ENCODE measurements at places on chromosomes 2 and 18.
A peak's percentile ranks its signal among the peaks of the same experiment; 100 is the strongest.

- no peak for DNase-seq
Observed at GRCh38 chr2:149527998-149528755, 59.4 kb downstream of the MMADHC start.

DNA sequence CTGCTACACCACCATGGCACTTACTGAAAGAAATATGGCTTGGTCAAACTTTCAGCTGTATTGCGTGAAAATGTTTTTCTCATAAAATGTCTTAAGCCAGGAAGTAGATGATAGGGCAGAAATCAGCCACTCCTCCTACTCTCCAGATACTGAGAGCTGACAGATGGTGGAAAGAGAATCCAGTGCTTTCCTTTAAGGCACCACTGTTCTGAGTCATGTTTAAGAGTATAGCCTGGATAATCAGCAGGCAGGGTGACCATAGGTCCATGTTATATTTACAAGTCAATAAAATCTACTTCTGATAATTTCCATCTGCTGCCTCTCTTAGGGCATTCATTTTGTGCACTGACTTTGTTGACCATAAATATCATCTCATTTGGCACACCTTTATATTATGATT, 21.9 kb downstream of the ARPC2 start:
- no peak for DNase-seq

DNA sequence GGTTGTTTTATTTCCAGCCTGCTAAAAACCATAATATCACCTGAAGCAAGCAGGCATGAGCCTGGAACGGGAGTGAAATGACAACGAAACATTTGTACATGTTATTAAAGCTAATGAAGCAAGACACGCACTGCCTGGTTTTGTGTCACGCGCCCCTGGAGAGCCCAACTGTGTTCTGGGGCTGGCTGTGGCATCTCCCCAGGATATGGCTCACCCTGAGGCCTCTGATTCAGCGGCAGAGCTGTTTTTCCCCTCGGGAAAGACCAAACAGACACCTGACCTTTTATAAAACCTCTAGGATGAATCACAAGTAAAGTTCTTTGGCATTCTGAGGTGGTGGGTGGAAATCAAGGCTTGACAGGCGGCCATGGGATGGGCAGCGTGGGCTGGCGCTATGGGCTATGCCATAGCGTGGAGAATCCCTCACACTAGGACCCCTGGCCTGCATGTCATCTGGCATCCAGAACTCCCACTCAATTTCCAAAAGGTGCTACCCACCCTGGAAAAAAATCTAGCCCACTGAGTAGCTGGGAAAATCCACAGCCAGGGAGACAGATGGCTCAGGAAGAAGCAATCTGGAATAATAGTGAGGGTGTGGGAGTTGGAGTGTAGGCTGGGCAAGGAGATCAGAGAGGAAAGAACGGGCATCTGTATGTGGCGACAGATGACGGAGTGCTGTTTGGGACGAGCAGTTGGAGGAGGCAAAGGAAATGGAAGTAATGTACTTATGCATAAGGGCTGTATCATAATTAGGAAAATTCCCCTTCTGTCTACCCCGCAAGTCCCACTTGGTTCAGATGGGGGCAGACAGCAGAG, 262.0 kb downstream of the AFF3 start:
- DNase-seq, result no peak

- DNase-seq, result no peak
Observed at GRCh38 chr2:134433469-134433868, 179.6 kb downstream of the MGAT5 start.

- no peak for DNase-seq
Observed at GRCh38 chr2:238496756-238497609, 70.3 kb downstream of the ASB1 start.

- DNase-seq, result no peak
Observed at GRCh38 chr2:149597668-149598326, 10.2 kb upstream of the MMADHC start.

- no peak for DNase-seq
Observed at GRCh38 chr2:191184457-191184856, 33.7 kb upstream of the STAT4 start.

GRCh38 chr2:46194856-46195255, 102.4 kb upstream of the EPAS1 start:
- DNase-seq, result no peak

GRCh38 chr18:78497641-78498040, 482.0 kb upstream of the SALL3 start:
- DNase-seq, result no peak

- no peak for DNase-seq
Observed at GRCh38 chr18:68509902-68510301, 205.0 kb downstream of the TMX3 start.

- no peak for DNase-seq
Observed at GRCh38 chr18:56473400-56474024, 164.9 kb downstream of the TXNL1 start.

- no peak for DNase-seq
Observed at GRCh38 chr2:233074106-233074505, 14.0 kb downstream of the INPP5D start.

DNA sequence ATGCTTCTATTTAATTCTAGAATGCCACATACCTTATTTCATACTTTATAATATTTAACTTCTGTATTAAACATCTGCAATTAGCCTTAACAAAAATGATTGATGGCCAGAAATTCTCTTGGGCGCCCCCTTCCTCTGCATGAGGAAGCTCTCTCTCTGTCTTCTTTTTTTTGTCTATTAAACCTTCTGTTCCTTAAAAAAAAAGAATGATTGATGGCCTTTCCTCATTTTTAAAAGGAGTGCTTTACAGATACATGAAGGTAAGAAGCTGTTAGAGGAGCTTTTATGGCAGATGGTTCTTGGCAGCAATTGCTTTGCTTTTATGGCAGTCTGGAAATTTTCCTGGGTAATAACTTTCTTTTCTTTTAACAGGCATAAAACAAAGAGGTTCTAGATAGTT, 526.9 kb downstream of the SLC4A3 start:
- DNase-seq, result no peak

DNA sequence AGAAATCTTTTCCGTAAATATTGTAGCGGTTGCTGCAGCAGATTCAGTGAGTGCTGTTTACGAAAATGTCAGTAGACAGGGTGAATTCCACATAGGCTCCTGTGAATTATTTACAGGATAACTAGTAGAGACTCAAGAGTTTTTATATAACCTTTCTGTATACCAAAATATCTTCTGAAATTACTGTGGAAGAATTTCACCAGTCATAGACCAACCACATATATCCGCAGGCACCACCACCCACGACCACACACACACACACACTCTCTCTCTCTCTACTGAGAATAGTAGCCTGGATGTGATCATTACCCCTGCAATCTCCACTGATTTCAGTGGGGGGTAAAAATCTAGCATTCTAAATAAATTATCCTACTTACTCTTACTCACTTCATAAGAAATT, 341.8 kb downstream of the RBM43 start:
- no peak for DNase-seq

DNA sequence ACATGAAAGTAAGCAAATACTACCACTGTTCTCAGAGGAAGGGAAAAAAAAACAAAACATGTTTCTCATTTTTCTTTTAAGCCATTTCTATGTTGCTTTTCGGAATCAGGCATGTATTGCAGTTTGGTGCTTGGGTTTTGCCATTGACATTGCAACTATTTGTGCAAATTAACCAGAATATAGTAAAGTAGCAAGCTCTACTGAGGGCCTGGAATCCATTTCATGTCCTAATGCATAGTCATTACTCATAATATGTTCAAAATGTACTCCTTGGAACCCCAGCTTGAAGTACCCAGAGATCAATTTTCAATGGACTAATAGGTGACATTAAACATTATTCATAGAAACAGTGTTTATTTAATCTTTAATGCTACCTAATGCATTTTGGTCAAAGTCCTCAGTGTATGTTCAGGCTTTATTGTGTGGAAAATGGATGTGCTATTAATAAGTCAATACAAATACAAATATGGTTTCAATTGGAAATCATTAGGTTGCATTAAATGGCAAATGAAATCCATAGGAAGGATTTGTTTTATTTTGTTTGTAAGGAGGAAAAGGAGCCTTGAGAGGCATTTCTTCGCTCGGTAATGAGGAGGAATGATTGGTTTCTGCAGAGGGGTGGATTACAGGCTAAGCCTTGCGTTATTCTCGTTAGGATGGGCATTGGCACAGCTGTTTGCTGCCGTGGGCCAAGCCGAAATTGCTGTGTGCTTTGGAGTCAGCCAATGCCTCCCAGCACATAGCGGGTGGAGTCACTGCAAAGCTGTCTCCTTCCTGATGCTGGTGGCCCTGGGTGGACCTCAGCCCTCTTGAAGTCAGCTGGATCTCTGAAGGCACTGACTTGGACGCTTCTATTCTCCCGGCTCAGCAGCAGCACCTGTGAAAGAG, 56.4 kb downstream of the MYCN start:
- DNase-seq, result no peak

GRCh38 chr2:126864861-126865260, 33.8 kb upstream of the TEX51 start:
- DNase-seq, result no peak

DNA sequence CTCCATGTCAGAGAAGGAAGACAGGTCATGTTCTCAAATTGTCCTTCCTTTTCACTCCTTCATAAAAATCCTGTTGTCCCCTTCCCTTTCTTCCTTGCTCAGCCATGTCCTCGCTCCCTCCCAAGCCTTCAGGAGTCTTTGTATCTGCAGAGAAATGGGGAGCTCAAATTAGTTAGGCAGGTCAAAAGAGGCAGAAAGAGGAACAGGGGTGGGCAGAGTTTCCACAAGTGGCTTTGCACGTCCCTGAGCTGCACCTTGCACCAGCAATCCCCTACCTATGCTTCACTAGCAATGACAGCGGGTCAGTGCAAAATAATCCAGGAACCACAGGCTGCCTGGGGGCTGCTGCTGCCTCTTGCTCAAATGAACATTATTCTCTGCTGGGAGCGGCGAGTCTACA, 152.1 kb upstream of the ITGA6 start:
- DNase-seq, result no peak

GRCh38 chr2:218384975-218385374, 2.9 kb downstream of the SLC11A1 start:
- DNase-seq, result peak; percentile 46

DNA sequence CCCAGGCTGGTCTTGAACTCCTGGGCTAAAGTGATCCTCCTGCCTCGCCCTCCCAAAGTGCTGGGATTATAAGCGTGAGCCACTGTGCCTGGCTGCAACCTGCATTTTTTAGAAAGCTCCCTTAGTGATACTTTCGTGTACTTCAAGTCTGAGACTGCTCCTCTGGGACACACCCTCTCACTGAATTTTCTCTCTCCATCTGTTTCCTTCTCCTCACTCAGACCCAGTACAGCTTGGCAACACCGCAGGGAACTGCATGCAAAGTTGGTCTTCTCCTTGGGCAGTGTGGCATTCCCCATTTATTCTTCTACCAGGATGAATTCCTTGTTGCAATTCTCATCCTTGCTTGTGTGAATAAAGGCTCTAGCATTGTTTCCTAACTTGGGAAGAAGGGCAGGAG, 175.9 kb downstream of the LPIN1 start:
- DNase-seq, result no peak

- DNase-seq, result no peak
Observed at GRCh38 chr2:119575439-119575838, 31.2 kb downstream of the CFAP221 start.

GRCh38 chr2:51844596-51844995, 812.7 kb upstream of the NRXN1 start:
- DNase-seq, result no peak

DNA sequence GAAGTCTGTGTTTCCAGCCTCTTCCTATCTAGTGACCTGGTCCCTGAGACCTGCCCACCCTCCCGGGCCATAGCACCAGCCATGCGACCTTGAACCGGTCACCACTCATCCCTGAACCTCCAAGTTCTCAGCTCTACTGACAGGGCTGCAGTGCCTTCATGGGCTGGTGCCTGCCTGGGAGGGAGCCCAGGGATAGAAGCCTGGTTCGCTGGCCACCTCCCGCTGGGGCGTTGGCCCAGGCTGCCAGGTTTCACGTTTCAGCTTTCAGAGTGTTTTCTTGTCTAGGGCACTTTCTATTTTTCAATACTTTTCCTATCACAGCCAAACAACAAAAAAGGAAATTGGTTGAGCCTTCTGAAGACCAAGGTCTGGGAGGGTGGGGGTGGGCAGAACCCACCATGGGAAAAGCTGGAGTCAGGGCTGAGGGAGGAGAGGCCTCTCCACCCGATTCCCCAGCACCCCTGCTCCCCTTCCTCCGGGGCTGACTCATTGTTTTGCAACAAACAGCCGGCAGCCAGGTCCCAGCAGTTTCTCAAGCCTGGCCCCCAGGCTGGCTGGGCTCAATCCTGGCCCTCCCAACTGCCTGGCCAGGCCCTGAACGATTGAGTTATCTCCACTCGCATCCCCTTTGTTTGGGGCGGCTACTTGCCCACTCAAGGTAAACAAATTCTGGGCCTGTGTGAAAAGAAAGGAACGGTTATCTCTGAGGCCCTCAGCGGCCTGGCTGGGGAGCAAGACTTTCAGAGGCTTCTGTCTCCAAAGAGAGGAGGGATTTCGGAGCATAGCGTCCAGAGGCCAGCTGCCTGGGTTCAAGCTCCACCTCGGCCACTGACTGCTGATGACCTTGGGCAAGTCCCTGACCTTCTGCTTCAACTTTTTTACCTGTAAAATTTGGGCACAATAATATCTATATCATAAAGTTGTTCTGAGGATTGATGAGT, 47.5 kb downstream of the ZFP36L2 start:
- peak; percentile 81 for DNase-seq

GRCh38 chr2:29130295-29130694, 15.1 kb downstream of the CLIP4 start:
- no peak for DNase-seq

DNA sequence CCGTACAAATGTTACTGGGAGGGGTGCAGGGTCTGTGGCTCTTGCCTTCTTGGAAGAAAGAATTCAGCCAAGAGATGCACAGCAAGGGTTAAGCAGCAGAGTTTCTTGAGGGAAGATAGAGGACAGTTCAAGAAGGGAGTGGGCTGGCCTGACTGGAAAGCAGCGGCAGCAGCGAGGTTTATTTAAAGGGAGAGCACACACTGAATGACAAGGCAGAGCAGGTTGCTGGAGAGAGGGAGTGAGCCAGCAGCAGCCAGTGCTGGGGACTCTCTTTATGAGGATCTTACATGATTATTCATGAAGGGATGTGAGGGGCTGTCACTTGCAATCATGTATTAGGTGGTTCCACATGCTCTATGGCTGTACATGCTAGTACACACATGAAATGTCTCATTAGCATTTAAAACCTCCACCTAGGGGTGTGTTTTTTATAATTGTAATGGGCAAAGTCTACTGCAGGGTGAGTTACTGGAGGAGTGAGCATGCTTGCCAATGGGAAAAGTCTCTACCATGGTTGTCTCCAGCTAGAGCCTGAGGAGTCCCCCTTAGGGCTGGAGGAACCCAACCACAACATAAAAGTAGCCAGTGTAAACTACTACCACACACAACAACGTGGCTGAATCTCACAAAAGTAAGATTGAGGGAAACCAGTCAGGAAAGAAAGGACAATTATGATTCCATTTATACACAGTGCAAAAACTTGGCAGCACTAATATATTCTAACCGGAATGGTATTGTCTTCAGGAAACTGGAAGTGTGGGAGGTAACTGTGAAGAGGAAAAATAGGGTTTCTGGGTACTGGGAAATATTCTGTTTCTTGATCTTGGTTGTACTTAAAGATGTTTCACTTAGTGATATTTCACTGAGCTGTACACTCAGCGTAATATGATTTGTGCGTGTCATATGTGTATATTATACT, 87.6 kb upstream of the FAM110C start:
- no peak for DNase-seq
